ENCODE measurements at places on chromosomes 7 and 10. TPM values are rescaled to one million over a fixed set of nuclear protein-coding genes. Genes with fewer than 3 reads are reported as not detected.
A peak's percentile ranks its signal among the peaks of the same experiment; 100 is the strongest.

- no peak for DNase-seq
Observed at GRCh38 chr7:104861729-104862390, 152.1 kb upstream of the KMT2E start.

- no peak for DNase-seq
Observed at GRCh38 chr7:37920305-37920848, at the start of gene EPDR1. Gene EPDR1, plus strand, starts transcription at chr7:37920640. Its CDS starts 300 bp downstream, at chr7:37920940.

DNA sequence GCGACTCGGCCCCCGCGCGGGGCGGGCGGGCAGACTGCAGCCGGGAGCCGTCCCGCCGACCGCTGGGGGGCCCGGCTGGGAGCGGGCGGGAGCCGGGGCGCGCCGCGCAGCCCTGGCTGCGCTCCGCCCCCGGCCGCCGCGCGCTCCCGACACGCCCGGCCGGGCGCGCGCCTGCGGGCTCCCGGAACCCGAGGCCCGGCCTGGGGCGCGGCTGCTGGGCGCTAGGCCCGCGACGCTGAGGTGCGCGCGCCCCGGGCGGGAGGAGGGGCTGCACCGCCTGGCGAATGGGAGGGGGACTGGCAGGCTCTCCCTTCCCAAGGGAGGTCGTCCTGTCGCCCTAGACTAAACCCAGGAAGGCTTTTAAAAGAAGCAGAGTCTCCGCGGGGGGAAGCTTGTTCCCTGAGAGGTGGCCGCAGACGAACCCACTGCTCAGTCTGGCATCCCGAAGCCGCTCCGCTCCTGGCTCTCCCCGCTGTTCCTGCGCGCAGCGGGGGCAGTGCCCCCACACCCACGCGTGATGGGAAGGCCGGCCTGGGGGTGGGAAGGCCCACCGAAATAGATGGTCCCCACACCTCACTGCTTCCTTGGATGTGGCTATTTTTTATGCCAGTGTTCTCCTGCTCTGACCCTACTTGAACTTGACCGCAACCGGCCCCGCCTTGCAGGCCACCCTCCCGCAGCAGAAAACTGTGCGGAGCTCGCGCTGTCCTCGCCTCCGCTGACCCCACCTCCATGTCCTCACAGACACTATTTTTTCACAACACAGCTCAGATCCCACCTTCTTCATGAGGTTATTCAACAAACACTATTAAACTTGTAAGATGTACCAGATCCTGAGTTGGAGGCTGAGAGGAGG is at the start of gene VOPP1:
Gene VOPP1 (minus strand): TSS at position 125 of the 856 bp plus-strand sequence. CDS start 178 bp downstream, outside the sequence.
- DNase-seq = no peak

- DNase-seq = no peak
Observed at GRCh38 chr7:9013940-9014339, 580.5 kb downstream of the NXPH1 start.

GRCh38 chr10:21260066-21260465 is 265.4 kb downstream of the SKIDA1 start:
- no peak for DNase-seq

DNA sequence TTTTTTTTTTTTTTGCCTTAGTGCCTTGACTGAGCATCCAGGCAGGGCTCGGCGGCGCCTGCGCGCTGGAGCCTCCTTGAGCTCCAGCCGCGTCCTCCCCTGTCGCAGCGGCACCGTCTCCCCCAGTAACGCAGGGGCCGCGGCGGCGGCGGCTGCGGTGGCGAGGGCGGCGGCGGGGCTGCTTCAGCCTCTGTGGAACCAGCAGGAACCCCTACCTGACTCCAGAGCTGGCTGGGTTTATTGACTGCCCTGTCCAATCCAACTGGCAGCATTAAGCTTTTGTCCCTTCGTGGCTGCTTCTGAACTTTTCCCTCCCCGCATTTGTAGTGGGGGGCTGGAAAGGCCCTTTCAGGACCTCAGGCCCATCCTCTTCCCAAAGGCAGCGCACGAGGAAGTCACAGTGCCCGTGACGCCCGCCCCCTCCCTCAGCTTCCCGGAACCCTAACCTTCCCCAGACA is at the start of gene GPR85:
Gene GPR85 (minus strand): TSS at position 397 of the 458 bp plus-strand sequence. CDS start 2,106 bp downstream, outside the sequence.
- no peak for DNase-seq

The C10orf67 gene
- not detected for total RNA-seq

- DNase-seq = no peak
Observed at GRCh38 chr10:71584902-71585563, 134.5 kb downstream of the C10orf105 start.

DNA sequence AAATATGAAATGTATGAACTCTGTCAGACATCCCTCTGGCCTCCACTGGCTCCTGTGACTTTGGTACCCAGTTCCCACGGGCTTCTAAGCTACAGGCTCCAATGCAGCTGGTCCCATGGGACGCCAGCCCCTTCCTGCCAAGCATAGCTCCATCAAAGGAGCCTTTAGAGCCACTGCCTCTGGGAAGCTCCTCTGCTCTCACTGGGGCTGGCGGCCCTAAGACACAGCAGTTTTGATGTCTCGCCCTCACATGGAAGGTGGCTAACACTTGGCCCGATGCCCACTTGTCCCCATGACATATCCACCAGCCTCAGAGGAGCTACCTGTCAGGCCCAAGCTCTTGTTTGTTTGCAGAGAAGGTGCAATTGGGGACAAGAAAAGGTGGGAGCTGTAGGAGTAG is 453.7 kb upstream of the LRRN3 start:
- no peak for DNase-seq

DNA sequence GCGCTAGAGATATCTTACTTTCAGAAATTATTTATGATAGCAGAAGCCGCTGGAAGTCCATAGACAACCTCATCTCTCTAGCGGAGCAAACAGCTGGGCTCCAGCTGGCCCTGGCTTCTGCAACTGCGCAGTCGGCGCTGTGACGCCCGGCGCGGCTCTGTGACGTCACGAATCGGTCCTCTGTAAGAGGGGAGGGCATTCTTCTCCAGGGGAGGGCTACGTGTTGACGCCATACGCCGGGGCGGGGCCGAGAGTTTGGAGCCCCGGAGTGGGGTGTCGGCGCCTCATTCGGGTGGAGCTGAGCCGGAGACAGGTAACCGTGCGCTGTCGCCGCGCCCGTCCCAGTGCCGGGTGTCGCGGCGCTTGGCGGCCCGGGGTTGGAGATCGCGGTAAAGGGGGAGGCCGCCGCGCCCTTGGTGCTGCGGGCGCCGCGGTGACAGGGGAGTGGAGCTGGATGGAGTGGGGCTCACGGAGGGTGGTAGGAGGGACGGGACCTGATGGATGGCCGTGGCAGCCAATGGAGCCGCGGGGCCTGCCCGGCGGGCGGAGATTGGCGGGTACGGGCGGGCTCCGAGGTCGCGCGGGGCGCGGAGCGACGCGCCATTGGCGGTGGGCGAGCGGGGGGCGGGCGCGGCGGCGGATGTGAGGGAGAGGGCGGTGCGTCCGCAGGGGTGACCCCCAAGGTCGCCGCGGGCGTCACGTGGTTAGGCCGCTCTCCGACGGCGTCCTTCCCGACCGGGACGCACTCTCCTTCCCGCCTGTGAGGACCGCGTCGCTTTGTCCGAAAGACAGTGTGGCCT is at the start of gene OGDH:
Gene OGDH (plus strand): TSS at position 287 of the 800 bp plus-strand sequence. CDS start 17,717 bp downstream, outside the sequence.
- peak; percentile 97 for DNase-seq

DNA sequence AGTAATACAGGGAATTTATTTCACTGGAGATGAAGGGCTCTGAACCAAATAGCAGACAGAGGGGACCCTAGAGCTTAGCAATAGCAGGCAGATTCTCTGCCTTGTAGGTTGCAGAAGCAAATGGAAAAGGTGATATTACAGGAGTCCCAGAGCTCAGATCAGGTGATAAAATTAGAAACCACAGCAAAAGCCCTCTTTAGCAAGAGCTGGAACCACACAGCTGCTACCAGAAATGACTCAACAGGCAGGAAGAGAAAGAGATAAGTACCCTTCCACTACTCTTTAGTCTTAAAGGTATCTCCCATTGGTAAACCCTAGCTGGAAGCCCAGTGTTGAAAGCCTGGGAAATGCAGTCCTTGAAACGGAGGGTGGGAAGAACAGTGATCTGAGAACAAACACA is 535.6 kb upstream of the GHITM start:
- DNase-seq = no peak

The GPRIN2 gene
- total RNA-seq = 0.46 TPM

- no peak for DNase-seq
Observed at GRCh38 chr10:131513901-131514300, 202.4 kb upstream of the TCERG1L start.

The ORC5 gene
- 15.4 TPM for total RNA-seq

The PYROXD2 gene
- 10.4 TPM for total RNA-seq

- no peak for DNase-seq
Observed at GRCh38 chr10:10475812-10476211, 541.9 kb upstream of the CELF2 start.

DNA sequence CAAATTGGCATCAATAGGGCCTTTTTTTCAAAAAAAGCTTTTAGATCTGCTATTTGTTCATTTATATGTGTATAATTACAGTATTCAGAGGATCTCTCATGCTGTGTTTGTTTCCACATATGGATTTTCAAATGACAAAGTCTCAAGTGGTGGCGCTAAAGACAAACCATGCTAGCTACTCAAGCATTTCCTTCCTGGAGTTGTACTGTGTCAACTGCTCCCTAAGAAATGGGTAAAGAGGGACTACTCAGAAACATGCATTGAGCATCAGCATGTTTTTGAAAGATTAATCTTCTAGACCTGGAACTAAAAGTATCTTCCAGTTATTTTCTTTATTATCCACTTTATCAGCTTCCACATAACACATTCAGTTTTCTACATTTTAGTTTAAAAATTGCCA is 12.7 kb downstream of the CNTNAP2 start:
- DNase-seq = no peak

GRCh38 chr10:125883211-125883610 is 2.1 kb upstream of the DHX32 start:
- no peak for DNase-seq

The ARHGAP21 gene
- total RNA-seq = 104 TPM

DNA sequence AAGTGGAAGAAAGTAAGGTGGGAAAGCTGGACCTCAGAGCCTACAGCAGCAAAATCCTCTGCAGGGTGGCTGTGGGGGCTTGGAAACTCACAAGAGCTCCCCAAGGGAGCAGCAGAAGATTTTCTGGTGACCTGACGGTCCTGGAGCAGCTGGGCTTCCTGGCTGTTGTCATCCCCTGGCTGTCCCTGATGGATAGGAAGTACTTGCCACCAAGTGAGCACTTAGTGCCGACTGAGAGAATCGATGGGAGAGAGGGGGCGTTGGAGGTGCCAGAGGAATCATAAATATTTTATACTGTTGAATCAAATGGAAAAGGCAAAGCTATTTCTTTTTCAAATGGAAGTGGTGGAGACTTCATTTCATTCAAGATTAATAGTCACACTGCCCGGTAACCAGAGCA is 167.1 kb upstream of the ITGB1 start:
- no peak for DNase-seq

- no peak for DNase-seq
Observed at GRCh38 chr10:114825513-114826253, 4.1 kb downstream of the FHIP2A start.

GRCh38 chr10:124942317-124943169 is 620 bp downstream of the ZRANB1 start:
- DNase-seq = no peak

- no peak for DNase-seq
Observed at GRCh38 chr10:74502963-74503608, 323.3 kb upstream of the KAT6B start.

The EPHA1 gene
- total RNA-seq = 0.46 TPM

The TMEM176A gene
- 105 TPM for total RNA-seq

DNA sequence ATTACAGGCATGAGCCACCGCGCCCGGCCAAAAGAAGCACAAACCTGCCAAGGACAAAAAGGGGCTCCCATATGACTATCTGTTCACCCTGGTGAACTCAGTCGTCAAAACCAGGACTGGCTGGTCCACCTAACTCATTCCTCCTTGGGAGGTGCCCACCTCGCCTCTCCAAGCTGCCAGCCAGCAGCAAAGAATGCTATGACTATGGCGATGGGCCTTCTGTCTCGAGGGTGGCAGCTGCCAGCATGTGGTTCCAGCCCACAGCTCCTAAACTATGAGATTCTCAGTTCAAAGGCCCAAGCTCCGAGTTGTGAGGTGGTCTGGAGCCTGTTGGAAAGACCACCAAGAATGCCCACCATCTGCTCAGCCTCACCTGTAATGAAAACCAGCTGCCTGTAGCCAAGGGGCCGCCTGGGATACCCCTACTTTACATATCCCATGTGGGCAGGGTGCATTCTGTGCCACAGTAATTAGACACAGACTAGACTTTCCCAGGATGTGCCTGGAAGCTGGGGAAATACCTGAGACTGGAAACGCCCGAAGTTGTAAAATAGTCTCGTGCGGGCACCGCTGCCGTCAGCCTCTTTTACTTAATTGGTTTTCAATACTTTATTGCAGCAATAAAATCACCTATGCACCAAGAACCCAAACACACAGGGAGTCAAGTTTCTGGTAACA is 71.1 kb downstream of the ZRANB1 start:
- DNase-seq = no peak

The ZNF365 gene
- total RNA-seq = 0.12 TPM

Measured in omental fat pad (tissue), 4 donors.